Nephron progenitor cell (in vitro differentiated cells): ENCODE measurements at places on chromosomes 2 and 18.

GRCh38 chr2:43537137-43537536 is 58.7 kb downstream of the THADA start:
- DNase-seq, result no peak

DNA sequence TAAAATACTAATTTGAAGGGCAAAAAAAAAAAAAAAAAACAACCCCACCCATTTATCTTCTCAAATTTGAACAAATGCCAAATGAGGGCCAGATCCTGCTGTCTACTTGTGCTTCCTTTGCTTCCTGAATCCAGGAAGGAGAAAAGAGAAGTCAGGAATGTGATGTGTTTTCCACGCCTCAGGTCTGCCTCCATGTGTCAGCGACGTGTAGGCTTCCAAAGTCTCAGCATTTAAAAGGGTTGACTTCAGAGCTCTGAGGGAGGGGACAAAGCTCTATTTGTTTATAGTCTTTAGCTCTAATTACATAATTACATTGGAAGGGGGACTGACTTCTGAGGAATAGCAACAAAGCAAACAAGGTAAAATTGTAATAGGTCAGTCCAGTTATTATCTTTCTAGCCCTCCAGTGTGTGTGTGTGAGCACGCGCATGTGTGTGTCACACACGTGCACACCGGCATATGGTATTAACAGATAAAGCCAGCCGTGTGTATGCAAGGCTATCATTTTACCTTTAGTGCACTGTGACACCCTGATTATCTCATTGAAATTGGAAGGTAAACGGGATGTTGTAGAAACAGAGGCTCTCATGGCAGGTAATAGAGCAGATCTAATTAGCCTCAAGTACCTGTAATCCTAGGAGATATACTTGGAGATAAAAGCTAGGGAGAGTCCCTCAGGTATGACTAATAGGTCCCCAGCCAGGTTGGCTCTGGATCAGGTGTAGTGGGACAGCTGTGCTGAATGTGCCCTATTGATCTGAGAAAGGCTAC is 911.4 kb upstream of the ZEB2 start:
- no peak for DNase-seq

GRCh38 chr2:42653908-42654445 is 85.5 kb downstream of the MTA3 start:
- no peak for DNase-seq

GRCh38 chr2:157192445-157193423 is 64.8 kb upstream of the GALNT5 start:
- no peak for DNase-seq

- peak; percentile 10 for DNase-seq
These were observed 59.1 kb upstream of the PSME4 start for GRCh38 chr2:54029721-54030395.

DNA sequence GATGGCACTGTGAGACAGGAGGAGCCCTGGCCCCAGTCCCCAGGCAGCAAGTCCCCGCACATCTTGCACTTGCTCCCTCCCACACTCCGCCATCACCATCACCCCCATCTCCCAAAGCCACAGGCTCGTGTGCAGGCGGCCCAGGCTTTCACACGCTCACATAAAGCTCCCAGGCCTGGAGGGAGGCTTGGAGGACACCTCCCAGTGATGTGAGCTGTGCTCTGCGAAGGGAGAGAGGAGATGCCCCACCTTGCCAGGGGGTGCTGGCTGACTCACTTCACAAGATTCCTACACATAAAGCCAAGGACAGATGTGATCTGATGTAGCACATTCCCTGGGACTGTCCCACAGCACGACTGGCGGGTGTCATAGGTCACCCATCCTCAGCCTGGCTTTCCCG is 28.9 kb downstream of the CELF4 start:
- no peak for DNase-seq

DNA sequence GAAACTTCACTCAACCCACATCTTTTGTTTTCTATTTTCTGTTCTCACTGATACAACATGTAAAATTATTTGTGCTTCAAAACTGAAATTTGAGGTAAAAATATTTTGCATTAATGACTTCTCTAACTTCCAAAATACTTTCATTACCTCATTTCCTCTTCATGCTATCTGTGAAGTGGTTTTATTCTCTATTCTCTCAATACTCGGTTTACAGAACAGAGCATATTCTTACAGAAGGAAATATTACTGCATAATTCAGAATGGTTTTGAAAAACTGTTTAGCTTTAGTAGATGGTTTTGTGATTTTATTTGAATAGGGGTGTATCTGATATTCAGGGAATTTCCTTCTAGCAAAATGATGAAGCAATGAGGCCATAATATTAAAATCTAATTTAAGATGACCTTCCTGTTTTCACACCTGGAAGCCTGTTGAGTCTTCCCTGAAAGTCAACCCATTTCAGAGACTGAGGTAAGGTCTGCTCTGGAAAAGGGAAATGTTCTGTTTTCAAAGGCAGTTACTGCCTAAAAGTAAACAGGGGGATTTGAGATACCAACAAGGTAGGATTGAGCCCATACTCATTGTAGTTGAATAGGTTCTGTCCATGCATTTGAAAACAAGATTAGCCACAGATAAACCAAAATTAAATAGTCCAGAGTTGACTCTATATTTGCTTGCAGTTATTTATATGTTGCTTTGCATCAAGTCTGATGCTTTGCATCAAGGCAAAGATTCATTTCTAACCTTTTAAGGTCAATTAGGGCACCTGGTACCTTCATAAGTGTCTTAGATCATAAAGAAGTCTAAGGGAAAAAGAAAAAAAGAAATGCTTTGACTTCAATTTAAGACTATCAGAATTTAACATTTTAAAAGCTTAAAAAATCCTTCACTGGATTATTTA is 50.8 kb upstream of the PEX13 start:
- DNase-seq, result no peak

GRCh38 chr2:7024261-7024660 is 107.0 kb downstream of the RNF144A start:
- DNase-seq, result no peak

GRCh38 chr18:46950064-46950656 is 32.8 kb downstream of the KATNAL2 start:
- no peak for DNase-seq

GRCh38 chr2:235324324-235324723 is 169.5 kb upstream of the AGAP1 start:
- DNase-seq, result peak; percentile 51

GRCh38 chr18:26185267-26185666 is 41.0 kb upstream of the TAF4B start:
- no peak for DNase-seq

- DNase-seq, result no peak
These were observed 112.9 kb downstream of the RAPGEF4 start for GRCh38 chr2:172848519-172848918.

- DNase-seq, result no peak
These were observed 32.7 kb upstream of the CCDC68 start for GRCh38 chr18:54991981-54992380.

GRCh38 chr2:159925975-159926374 is 128.0 kb upstream of the CD302 start:
- DNase-seq, result no peak

DNA sequence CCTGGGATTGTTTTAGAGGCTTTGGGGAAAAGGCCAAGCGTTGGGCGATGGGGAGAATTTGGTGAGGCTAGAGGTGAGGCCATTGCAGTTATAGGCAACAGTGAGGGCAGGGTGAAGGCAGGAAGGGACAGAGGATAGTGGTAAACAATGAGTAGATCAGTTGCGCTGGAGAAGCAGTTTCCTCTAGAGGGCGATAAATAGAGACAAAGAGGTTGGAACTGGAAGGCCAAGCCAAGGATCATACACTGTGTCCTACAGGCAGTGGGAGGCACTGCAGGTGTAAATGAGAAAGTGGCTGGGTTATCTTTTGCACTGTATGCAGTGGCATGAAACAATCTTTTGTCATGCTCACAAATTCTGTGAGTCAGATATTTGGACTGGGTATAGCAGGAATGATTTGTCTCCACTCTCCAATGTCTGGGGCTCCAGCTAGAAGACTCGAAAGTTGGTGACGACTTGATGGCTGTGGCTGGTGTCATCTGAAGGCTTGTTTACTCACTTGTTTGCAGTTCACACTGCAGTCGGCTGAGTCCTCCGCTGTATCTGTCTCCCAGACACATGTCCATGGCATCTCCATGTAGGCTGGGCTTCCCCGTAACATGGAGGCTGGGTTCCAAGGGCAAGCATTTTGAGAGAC is 82.1 kb downstream of the TNP1 start:
- peak; percentile 29 for DNase-seq

- no peak for DNase-seq
These were observed 118.3 kb downstream of the CAPN13 start for GRCh38 chr2:30688956-30689401.

DNA sequence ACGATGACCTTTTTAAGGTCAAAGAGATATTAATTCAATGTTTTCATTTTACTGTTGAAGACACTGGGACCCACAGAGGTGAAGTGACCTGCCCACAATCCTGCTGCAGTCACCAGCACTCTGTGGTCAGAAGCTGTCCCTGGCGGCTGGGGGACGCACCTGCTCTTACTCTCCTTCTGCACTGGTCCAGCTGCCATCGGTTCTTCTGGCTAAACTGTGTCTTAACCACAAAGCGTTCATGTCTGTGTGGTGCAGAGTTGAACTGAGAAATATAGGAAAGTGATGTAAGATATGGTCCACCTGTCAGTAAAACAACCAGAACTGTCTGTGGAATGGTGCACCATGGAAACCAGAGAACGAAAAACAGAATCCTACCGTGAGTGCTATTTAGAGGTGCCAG is 44.9 kb upstream of the SMIM21 start:
- DNase-seq, result no peak

DNA sequence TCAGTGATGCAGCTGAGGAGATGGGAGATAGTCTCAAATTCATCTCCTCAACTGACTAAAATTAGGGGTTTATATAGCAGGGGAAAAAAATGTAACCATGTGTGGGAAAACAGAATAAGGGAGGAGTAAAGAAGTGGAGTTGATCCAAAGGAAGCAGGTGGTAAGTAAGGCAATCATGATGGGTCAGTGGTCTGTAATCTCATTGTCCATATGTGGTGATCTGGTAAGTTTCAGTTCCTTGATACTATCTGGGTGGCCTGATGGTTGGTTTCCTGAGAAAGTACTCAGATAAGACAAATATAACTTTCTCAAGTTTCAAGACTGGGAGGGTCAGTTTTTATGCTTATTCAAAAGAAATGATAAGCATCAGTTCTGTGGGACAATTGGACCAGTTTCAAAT is 312.3 kb upstream of the KCNJ3 start:
- no peak for DNase-seq

GRCh38 chr18:38545071-38545470 is 979.5 kb upstream of the CELF4 start:
- DNase-seq, result peak; percentile 6

- no peak for DNase-seq
These were observed 97.3 kb upstream of the CREB1 start for GRCh38 chr2:207432453-207432852.

DNA sequence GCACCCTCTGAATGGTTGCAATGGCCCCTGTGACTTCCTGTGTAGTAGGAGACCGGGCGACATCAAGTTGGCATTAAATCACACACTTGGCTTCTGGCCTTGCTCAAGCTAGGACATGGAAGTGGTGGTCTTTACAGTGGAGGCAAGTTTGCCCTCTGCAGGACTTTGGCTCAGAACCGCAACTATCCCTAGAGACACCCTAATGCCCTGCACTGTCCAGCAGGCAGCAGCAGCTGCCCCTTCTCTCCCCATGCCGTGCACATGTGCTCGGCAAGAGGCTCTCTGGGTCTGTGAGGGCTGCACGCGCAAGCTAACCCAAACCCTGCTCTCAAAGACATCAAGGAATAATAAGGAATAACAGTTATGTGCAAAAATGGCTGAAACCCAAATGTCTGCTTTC is 106.5 kb downstream of the COL6A3 start:
- DNase-seq, result no peak

DNA sequence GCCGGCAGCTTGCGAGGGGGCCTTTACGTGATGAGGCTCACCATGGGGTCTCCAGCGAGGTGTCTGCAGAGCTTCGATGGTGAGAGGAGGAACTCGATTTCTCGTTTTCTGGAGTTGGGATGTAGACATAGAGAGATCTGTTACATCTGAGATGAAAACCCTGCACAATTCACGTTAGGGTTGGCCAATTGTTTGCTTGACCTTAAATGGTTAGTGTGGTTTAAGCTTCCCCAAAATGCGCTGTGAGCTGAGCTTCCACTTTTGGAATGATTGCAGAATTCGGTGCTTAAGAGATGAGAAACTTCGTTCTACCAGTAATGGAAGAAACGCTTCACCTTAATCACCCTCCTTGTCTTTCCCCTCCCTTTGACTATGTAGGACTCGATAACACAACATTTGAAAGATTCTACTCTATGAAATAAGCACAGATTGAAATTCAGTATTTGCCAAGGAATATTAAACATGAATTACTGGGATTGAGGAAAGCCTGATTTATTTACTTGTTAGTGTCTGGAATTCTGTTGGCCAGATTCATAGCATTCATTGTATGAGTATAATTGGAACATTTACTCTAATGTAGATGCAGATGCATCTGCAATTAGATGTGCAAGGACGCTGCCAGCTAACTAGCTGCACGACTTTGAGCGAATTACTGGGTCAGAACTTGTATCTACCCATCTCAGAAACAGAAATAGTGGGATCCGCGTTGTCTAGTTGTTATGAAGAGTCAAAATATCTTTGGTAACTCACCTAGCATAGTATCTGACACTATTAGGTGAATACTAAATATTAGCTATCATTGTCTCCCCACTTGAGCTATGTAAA is 1.6 kb upstream of the KLF7 start:
- DNase-seq, result no peak

DNA sequence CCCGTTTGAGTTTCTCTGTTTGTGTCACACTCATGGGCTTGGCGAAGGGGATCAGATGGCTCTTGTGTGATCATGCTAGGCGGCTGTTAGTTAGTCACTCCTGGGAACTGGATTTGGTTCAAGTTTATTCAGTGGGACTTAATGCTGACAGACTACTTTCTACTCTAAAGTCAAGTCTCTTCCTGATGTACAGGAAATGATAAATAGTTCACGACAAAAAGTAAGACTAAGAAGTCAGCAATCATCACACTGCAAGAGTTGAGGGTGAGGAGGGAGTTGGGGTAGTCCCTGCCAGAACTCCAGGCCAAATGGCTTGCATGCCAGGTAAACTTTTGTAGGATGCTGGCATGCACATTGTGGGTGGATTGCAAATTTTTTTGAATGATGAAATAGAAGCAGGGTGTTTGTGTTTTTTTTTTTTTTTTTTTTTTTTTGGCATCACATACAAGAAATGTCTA is 25.1 kb upstream of the CCL20 start:
- no peak for DNase-seq

GRCh38 chr2:142495141-142495540 is 364.3 kb upstream of the LRP1B start:
- no peak for DNase-seq

DNA sequence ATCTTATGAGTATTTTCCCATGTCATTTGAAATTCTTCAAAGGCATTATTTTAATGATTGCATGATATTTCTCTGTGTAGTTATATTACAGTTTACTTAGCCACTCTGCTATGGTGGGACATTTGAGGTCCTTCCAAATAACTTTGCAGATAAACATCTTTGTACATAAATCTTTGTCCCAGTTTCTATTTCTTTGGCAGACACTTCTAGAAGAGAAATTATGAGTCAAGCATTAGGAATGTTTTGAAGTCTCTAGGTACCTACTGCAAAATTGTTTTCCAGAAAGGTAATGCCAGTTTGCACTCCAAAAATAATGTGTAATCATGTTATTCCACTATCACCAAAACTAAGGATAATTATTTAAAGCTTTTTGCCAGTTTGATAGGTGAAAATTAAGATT is 149.7 kb downstream of the EN1 start:
- no peak for DNase-seq

- no peak for DNase-seq
These were observed 841.6 kb upstream of the SLC39A10 start for GRCh38 chr2:194815475-194815874.

- DNase-seq, result no peak
These were observed 211.9 kb downstream of the EXOC6B start for GRCh38 chr2:72613931-72614330.
